ENCODE measurements at places on chromosomes 6 and 20.

- no peak for DNase-seq
These were observed 31.7 kb upstream of the CST1 start for GRCh38 chr20:23782366-23782983.

- no peak for DNase-seq
These were observed 24.4 kb upstream of the C6orf62 start for GRCh38 chr6:24743265-24743943.

GRCh38 chr6:14369717-14370116 is 252.1 kb downstream of the CD83 start:
- no peak for DNase-seq

DNA sequence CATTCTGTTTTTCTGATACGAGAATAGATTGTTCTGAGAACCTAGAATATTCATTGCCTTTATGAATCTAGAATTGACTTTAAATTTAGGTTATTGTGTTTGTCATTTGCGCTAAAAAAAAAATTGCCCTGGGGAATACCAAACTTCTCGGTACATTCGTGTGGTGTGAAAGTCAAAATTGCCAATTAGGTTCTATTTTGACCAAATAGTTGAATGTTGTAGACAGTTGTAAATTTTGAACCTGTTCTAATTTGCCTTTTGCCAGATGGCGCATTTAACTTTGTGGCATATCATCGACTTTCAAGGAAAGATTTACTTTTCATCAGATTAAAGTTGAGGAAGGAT is 3.0 kb downstream of the WTAP start:
- no peak for DNase-seq

DNA sequence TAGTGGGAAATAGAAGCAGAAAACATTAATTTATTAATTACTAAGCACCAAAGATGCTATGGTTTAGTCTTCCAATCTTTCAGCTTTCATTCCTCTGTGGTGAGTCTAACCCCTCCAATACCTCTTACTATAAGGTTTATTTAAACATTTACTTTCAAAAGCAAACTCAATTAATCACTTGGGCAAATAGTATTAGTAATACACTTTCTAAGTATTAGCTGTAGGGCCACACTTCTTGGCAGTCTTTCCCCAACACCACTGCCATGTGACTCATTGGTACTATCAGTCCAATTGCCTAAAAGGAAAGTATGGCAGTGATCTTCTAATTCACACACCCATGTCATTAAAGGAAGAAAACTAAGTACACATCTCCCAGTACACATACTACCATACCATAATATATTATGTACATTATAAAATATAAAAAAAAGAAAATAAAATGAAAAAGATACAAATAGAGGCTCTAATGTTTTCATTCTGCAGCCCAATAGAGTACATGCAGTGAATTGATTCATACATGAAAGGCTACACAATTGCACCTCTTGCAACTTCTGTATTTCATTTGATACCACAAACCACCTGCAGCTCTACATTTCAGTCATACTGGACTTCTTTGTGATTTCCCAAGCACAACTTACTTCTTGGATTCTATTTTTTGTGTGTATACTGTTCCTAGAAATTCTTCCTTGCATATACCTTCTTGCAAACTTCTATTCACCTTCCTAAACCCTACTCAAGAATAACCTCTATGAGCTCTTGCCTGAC is 218.6 kb downstream of the PKHD1 start:
- DNase-seq, result no peak
